ENCODE measurements at places on chromosomes 16 and 17. TPM values are rescaled to one million over a fixed set of nuclear protein-coding genes. Genes with fewer than 3 reads are reported as not detected.

- no peak for DNase-seq
Measured at GRCh38 chr16:57825298-57826044, 23.2 kb upstream of the KIFC3 start.

Gene CMTM3
- 32.5 TPM for polyA plus RNA-seq

Gene MAPK8IP3
- polyA plus RNA-seq: 83.0 TPM

Gene CDH3
- 16.0 TPM for polyA plus RNA-seq

DNA sequence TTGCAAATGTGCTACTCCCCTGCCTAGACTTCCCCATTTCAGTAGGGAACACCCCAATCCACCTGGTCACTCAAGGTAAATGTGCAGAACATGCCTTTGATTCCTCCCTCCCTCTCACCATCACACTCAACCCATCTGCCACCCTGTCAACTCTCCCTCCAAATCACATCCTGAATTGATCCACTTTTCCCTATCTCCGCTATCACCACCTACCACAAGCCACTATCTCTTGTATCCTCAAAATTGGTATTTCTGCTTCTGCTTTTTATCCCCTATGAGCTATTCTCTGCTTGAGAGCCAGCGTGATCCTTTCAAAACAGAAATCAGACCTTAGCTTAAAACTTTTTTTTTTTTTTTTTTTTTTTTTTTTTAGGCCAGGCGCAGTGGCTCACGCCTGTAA, 5.4 kb upstream of the NOL11 start:
- DNase-seq: no peak

GRCh38 chr17:77884019-77884418, 74.5 kb upstream of the TNRC6C start:
- peak; percentile 99 for DNase-seq

Gene DEXI
- 71.5 TPM for polyA plus RNA-seq

DNA sequence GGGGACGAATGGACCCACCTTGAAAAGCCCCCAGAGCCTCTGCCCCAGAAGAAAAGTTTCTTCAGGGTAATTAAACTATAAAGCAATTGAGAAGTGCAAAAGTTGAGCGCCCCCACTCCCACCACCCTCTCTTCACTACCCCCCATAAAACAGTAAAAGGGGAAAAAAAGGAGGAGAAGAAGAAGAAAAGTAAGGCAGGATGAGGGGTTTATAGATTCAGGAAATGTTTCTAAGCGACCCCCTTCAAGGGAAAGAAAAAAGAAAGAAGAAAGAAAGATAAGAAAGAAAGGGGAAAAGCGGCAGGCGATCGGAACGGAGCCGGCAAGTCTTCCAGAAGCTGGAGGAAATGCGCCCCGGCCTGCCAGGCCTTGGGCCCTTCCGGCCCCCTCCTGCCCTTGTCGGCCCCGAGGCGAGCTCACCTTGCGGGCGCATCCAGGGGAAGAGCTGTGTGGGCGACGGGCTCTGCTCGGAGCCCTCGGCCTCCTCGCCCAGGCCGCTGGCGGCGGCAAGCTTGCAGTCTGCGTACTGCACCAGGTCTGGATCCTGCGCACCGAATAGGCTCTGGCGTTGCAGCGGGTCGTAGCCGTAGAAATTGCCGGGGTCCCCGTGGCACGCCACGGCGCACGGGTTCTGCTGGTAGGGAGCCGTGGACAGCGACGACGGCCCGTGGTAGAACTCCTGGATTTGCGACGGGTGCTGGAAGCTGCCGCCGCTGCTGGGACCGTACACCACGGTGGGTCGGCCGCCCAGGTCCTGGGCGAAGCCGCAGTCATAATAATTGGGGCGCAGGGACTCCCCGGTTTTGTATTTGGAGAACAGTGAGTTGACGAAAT, 1.0 kb downstream of the HOXB8 start:
- no peak for DNase-seq

- no peak for DNase-seq
Measured at GRCh38 chr16:72357910-72358309, 186.0 kb upstream of the PMFBP1 start.

Gene RAMP2
- 64.8 TPM for polyA plus RNA-seq

Gene RNF40
- 225 TPM for polyA plus RNA-seq

Gene ACSM3
- polyA plus RNA-seq: not detected

- no peak for DNase-seq
Measured at GRCh38 chr17:46890638-46891037, 32.3 kb upstream of the GOSR2 start.

DNA sequence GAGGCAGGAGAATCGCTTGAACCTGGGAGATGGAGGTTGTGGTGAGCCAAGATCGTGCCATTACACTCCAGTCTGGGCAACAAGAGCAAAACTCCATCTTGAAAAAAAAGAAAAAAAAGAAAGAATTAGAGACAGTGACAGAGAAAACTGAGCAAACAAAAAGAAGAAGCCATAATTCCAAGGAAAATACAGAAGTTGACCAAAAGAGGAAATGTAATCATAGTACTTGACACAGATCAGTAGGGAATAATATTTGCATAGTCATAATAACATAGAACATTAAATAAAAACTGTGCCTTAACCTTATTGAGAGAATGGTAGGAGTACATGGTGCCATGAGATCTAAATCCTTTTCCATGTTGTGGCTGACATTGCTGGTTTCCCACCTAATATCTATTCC, 14.7 kb upstream of the USP31 start:
- no peak for DNase-seq

Gene RNF157
- polyA plus RNA-seq: 90.2 TPM

DNA sequence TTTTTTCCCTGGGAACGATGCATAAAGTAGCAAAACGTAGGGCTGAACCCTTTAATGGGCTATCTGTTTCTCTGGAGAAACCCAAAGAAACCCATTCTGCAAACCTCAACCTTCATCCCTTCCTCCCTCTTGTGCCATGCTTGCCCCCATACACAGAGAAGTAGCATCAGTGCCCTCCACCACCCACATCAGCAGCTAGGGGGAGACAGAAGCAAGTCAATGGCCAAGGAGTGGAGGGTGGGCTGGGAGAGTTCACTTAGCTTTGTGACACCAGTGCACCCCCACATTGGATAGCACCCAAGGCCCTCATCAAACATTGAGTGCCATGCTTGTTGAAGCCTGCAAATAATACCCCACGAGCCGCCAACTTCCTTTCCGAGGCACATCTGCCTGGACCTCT, 282.4 kb downstream of the ABCC12 start:
- no peak for DNase-seq

DNA sequence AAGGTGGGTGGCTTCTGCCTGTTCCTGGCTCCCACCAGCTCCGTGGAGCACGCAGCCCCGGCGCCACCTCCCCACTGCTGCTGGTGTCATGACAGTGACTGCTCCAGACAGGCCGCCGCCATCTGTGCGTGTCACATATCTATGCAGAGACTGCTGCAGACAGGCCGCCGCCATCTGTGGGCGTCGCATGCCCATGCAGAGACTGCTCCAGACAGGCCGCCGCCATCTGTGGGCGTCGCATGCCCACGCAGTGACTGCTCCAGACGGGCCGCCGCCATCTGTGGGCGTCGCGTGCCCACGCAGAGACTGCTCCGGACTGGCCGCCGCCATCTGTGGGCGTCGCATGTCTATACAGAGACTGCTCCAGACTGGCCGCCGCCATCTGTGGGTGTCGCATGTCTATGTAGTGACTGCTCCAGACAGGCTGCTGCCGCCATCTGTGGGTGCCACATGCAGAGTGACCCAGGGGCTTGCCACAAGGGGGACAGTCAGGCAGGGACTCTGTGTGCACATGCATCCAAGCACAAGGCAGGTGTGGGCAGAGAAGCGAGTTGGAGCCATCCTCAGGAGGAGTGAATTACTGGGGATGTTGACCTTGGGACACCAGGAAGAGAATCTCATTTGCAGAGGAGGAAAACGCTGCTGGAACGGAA, 3.3 kb upstream of the FN3KRP start:
- peak; percentile 73 for DNase-seq

GRCh38 chr17:50266384-50267073, 7.7 kb upstream of the TMEM92 start:
- DNase-seq: no peak

DNA sequence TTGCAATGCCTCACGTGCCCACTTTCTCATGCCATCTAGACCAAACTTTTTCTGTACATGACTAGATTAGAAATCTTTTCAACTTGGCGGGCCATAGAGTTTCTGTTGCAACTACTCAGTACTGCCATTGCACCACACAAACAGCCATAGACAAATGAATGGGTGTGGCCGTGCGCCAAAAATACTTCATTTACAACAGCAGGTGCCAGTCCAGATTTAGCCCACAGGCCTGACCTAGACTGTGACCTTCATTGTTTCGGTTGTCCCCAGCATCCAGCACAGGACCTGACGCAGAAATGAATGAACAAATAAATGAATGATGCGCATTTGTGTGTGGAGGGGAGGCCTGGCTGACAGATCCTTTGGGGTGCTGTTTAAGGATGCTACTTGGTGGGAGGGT, 14.3 kb upstream of the PDK2 start:
- DNase-seq: no peak

Gene HAS3
- 6.5 TPM for polyA plus RNA-seq

Gene EFTUD2
- 95.8 TPM for polyA plus RNA-seq

Gene KCNJ12
- 2.9 TPM for polyA plus RNA-seq

GRCh38 chr17:77600346-77600745, 358.2 kb upstream of the TNRC6C start:
- no peak for DNase-seq

DNA sequence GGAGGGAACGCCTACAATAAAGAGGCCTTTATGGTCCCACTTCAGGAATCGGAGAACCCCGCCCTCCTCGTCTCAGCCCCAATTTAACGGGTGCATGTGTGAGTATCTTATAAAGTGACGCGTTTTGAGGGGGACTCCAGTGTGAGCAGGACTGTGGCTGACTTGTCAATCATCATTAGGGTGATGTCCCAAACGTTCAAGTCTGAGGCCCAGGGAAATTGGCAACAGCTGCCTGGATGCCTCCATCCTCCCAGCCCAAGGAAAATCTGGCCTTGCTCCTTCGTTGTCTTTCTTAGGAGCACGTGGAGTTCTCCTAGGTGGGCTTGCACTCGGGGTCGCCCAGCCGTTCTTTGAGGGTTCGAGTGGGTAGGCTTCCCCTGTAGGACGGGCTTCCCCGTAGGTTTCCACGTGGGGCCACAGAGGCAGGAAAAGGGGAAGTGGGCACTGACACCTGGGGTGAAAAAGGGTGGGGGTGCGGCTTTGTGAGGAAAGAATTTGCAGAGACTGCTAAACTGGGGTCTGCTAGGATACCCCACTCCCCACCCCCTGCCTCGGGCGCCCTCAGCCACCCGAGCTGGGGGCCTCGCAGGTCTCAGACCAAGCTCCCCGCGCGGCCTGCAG, 561 bp upstream of the HERPUD1 start:
- DNase-seq: no peak

- no peak for DNase-seq
Measured at GRCh38 chr16:73031155-73031866, 16.6 kb downstream of the ZFHX3 start.

DNA sequence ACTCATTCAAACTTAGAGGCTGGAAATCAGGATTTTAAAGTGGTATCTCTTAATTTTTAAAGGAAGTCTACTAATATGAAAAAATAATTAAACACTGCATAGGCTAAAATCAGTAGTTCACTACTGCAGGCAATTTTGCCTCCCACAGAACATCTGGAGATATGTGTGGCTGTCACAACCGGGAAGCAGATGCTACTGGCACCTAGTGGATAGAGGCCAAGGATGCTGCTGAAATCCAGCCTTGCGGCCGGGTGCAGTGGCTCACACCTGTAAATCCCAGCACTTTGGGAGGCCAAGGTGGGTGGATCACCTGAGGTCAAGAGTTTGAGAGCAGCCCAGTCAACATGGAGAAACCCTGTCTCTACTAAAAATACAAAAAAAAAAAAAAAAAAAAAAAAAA, 473.9 kb downstream of the XYLT1 start:
- DNase-seq: no peak

DNA sequence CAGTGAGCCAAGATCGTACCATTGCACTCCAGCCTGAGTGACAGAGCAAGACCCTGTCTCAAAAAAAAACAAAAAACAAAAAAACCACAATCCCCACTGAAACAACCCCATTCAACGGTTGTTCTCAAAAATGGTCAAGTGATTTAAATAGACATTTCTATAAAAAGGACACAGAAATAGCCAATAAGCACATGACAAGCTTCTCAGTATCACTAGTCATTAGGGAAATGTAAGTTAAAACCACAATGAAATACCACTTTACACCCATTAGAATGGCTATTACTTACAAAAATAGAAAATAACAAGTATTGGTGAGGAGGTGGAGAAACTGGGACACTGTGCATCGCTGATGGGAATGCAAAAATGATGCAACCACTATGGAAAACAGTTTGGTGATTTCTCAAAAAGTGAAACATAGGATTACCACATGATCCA, 26.6 kb upstream of the MYLK3 start:
- DNase-seq: no peak

Gene KCNH6
- polyA plus RNA-seq: 19.4 TPM

GRCh38 chr17:17668775-17669579, 12.3 kb upstream of the RAI1 start:
- peak; percentile 25 for DNase-seq

DNA sequence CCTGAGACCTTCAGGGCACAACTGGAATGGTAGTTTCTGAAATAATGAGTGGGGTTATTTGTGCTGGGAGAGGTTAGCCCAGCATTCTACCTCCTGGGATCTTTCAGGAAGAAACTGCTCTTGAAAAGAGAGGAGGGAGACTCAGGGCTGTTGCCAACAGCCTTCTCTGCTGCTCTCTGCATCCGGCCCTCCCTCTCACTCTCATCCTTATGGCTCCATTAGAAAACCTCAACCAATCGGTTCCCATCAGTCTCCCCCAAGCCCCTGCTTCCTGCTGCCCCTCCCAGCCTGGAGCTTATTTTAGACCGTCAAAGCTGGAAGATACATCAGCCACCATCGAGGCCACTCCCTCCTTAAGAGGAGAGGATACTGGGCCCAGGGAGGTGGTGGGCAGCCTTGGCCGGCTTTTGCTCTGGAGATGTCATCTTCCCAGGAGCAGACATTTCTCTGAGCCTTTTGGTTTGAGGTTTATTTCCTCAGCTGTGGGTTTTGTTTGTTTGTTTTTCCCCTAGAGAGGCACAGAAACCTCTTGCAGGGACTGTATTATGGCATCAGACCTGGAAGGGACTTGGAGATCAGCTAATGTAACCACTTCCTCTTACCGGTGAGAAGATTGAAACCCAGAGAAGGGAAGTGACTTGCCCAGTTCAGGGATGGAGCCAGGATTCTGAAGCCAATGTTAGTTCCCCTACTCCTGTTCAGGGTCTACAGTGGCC, 2.7 kb downstream of the MPRIP start:
- peak; percentile 77 for DNase-seq

Gene ZNF385C
- 0.48 TPM for polyA plus RNA-seq

All from brain (organoid and tissue), 16 donors.